ENCODE measurements at places on chromosomes 3 and 15.

- no peak overlapping the region for H3K27ac ChIP-seq
- H3K36me3 ChIP-seq = no peaks in the 10 kb centered on the region
- no peak overlapping the region for H3K4me3 ChIP-seq
- H3K27me3 ChIP-seq = no peaks in the 10 kb centered on the region
- no peak for DNase-seq
Measured at GRCh38 chr3:17154941-17155340, 270.2 kb downstream of the PLCL2 start.

DNA sequence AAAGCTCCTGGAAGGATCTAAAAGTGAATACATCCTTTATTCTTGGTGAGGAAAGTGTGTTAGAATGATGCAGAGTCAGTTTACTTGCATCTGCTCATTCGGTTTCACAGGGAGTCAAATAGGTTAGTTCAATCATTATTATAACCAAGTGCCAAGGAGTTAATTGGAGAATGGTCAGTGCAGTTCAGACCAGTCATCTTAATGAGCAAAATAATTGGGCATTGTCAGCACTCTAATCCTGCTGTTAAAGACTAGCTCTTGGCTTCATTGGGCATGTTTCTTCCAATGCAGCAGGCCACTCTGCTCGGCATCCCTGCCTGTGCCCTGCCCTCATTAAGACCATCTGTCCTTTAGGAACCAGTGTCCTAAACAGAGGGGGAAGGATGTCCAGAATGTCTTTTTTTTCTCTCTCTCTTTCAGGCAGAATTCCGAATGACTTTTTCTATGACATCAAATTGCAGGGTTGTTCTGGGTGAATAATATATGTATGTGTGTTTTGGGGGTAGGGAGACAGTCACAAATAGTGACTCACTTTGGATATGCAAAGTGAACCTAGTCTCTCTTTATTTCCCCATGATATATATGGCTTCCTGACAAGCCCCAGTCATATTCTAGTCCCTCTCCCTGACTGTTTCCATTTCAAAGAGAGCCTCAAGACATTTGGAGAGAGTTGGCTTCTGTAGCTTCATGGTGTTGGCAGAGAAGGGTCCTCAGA, 205.4 kb upstream of the TRIM42 start:
- H3K27ac ChIP-seq = no peak overlapping the region
- no peaks in the 10 kb centered on the region for H3K4me1 ChIP-seq
- H3K36me3 ChIP-seq = no peaks in the 10 kb centered on the region
- DNase-seq = no peak
- H3K4me3 ChIP-seq = no peak overlapping the region
- no peaks in the 10 kb centered on the region for H3K27me3 ChIP-seq

DNA sequence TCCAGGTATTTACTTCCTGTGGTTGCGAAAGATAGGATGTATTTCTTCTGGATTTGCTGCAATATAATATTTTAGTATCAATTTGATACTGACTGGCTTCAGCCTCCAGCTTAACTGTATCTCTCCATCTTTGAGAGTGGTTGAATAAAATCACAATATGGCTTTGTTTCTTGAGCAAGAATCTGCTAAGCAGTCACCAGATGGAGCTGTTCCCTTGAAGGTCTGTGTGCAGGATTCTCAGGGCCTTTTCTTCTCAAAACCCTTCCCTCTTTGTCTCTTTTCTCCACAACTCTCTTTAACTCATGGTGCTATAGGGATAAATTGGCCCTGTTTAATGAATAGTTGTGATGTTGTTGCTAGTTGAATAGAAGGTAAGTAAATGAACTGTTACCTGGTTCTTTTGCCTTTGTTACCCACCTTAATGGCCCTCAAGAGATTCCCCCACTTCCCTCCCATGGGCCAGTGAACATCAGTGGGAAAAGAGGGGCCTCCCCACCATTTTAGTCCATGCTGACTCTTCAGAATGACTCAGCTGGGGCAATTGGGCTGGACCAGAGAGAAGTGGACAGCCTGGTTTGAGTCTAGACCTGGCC, 34.8 kb upstream of the RAB6B start:
- DNase-seq = no peak
- H3K27ac ChIP-seq = no peak overlapping the region
- no peaks in the 10 kb centered on the region for H3K36me3 ChIP-seq
- H3K4me3 ChIP-seq = no peak overlapping the region
- H3K27me3 ChIP-seq = no peaks in the 10 kb centered on the region

- H3K4me3 ChIP-seq = no peak overlapping the region
- no peaks in the 10 kb centered on the region for H3K36me3 ChIP-seq
- H3K27me3 ChIP-seq = no peaks in the 10 kb centered on the region
- DNase-seq = no peak
- H3K27ac ChIP-seq = no peak overlapping the region
Measured at GRCh38 chr15:100114100-100114499, 227.7 kb downstream of the ADAMTS17 start.

DNA sequence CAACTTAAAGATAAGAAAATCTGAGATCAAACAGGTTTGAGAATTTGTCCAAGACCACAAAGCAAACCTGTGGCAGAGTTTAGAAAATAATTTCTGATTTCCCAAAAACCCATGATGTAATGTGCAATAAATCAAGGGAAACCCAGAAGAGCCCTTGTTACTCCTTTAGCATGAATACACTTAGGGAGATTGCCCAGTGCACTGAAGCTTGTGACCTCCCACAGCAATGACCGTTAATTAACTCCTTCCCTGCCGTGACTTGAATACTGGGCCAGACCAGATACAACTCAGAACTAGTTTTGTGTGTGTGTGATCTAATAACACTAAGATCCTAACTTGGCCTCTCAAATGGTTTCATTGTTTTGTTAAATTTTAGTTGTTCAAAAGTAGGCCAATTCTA, 2.5 kb downstream of the PRKAR2A start:
- DNase-seq = no peak
- H3K27me3 ChIP-seq = no peaks in the 10 kb centered on the region
- H3K4me3 ChIP-seq = no peak overlapping the region
- H3K36me3 ChIP-seq = no peaks in the 10 kb centered on the region
- peaks cover 28% of the 10 kb centered on the region for H3K4me1 ChIP-seq

GRCh38 chr15:78347586-78348543, 7.7 kb downstream of the CRABP1 start:
- no peak overlapping the region for H3K27ac ChIP-seq
- no peak overlapping the region for H3K4me3 ChIP-seq
- DNase-seq = no peak
- H3K27me3 ChIP-seq = no peaks in the 10 kb centered on the region

GRCh38 chr3:138898708-138899107, 48.2 kb downstream of the FOXL2 start:
- H3K4me3 ChIP-seq = no peak overlapping the region
- H3K36me3 ChIP-seq = no peaks in the 10 kb centered on the region
- H3K27ac ChIP-seq = no peak overlapping the region
- H3K4me1 ChIP-seq = no peaks in the 10 kb centered on the region

DNA sequence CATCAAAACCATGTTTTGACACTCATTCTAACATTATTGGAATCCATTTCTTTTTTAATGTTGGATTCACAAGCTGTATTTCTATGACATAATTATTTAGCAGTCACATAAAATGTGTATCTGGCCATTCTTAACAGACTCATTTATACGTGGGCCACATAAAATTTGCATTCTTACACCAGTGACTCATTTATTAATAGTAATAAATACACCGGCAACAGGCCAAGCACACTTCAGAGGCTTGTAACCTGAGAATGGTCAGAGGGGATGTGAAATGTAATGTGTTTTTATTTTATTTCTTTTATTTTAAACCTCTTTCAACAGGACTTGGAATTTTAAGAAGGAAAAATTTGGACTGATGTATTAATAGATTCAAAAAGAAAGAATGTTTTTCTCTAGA, 384.9 kb upstream of the RARB start:
- no peaks in the 10 kb centered on the region for H3K36me3 ChIP-seq
- no peaks in the 10 kb centered on the region for H3K4me1 ChIP-seq
- H3K27me3 ChIP-seq = no peaks in the 10 kb centered on the region
- no peak for DNase-seq

DNA sequence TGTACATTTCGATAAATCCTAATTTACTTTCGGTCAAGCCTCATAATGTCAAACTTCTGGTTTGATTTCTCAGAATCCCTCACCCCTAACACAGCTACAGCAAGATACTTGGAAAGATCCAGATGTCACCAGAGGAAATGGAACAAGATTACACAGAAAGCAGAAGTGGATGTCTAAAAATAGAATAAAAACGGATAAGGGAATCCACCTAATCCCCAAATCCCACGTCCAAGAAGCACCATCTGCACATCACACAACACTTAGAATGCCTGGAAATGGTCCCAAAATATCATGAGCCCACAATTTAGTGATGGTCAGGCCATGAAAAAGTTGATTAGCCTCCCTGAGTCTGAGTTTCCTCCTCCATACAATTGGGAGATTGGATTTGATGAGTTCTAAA, 61.7 kb downstream of the AGTR1 start:
- no peak for DNase-seq
- no peak overlapping the region for H3K27ac ChIP-seq
- no peaks in the 10 kb centered on the region for H3K27me3 ChIP-seq

GRCh38 chr3:124137216-124137615, 145.3 kb upstream of the ROPN1 start:
- no peak overlapping the region for H3K27ac ChIP-seq
- H3K36me3 ChIP-seq = no peaks in the 10 kb centered on the region
- H3K27me3 ChIP-seq = no peaks in the 10 kb centered on the region
- no peak for DNase-seq

DNA sequence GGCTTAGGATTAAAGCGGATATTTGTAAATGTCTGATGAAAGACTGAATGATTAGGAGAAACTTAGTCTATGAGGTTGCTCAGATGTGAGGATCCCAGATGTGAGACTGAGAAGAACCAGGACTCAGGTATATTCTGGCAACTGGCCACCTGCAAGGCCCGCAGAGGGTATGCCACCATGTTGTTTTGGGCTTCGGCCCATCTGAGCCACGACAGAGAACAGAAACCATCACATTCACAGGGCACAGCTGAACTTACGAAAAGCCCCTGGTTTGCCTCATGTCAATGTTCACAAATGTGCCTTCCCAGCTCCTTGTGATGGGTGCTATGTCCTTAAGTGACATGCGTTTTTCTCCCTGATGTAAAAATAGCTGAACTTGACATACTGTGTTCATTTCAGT, 412.5 kb upstream of the RORA start:
- DNase-seq = no peak
- no peak overlapping the region for H3K27ac ChIP-seq
- H3K27me3 ChIP-seq = peaks cover 6% of the 10 kb centered on the region
- H3K36me3 ChIP-seq = no peaks in the 10 kb centered on the region

- no peak overlapping the region for H3K4me3 ChIP-seq
- no peak overlapping the region for H3K27ac ChIP-seq
- H3K27me3 ChIP-seq = peaks cover 3% of the 10 kb centered on the region
Measured at GRCh38 chr15:80568876-80569605, 126.1 kb upstream of the ABHD17C start.

- H3K27me3 ChIP-seq = no peaks in the 10 kb centered on the region
- no peak overlapping the region for H3K27ac ChIP-seq
- no peak for DNase-seq
- H3K4me3 ChIP-seq = no peak overlapping the region
- no peaks in the 10 kb centered on the region for H3K36me3 ChIP-seq
- peaks cover 19% of the 10 kb centered on the region for H3K4me1 ChIP-seq
Measured at GRCh38 chr3:106183762-106184391, 315.1 kb upstream of the CBLB start.

DNA sequence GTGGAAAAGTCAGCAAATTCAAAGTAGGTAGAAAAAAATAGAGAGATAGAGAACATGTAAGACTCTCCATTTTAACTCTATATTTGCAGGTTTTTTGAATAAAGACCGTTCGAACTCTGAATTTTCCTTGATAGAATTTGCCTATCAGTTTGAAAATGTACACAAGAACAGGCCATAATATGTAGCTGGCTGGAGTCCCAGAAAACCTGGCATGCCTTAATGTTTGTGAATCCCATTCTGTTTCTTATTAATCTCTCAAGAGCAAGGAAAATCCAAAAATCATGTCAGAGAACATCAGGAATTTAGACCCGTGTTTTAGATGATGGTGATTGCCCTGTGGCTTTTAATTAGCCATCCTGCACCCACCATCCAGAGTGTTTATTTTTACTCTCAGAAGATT, 7.2 kb upstream of the CFAP161 start:
- no peak overlapping the region for H3K4me3 ChIP-seq
- no peak overlapping the region for H3K27ac ChIP-seq
- DNase-seq = no peak
- no peaks in the 10 kb centered on the region for H3K27me3 ChIP-seq

GRCh38 chr15:89184357-89184756, 37.0 kb downstream of the RLBP1 start:
- H3K4me3 ChIP-seq = no peak overlapping the region
- no peak overlapping the region for H3K27ac ChIP-seq
- no peak for DNase-seq
- peaks cover 23% of the 10 kb centered on the region for H3K36me3 ChIP-seq

GRCh38 chr3:9012521-9012920, 49.2 kb upstream of the RAD18 start:
- no peaks in the 10 kb centered on the region for H3K4me1 ChIP-seq
- no peak overlapping the region for H3K27ac ChIP-seq
- no peaks in the 10 kb centered on the region for H3K27me3 ChIP-seq
- DNase-seq = no peak

- no peaks in the 10 kb centered on the region for H3K36me3 ChIP-seq
- DNase-seq = no peak
- H3K4me1 ChIP-seq = no peaks in the 10 kb centered on the region
- no peak overlapping the region for H3K27ac ChIP-seq
Measured at GRCh38 chr15:75233504-75234190, 24.5 kb upstream of the GOLGA6C start.

DNA sequence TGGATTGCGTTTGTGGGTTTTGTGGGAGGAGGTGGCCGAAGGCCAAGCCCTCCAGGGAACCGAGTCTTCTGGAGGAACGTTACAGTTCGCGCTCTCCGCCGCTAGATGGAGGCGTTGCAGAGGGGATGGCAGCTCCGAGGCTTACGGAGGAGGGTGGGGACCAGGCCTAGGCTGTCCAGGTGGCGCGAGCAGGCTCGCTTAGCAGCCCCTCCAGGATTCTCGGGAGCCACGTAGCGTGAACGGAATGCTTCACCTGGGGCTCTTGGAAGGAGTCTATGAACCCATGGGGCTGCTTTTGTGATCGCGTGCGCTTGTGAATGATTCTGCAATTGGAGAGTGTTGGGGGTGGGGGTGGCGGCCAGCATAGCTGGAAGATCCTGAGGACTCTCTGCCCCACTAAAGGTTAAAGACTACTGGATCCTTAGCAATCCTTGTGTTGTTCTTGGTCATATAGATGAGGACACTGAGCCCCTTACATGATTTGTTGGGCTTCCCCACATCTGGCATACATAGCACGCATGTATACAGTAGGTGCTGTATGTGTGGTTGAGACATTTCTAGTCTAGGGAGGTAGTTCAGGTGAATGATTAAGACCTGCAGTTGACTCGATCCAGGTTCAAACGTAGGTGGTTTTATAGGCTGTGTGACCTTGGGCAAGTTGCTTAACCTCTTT, 25.7 kb downstream of the FAM3D start:
- no peaks in the 10 kb centered on the region for H3K27me3 ChIP-seq
- no peaks in the 10 kb centered on the region for H3K4me1 ChIP-seq
- H3K27ac ChIP-seq = no peak overlapping the region
- H3K36me3 ChIP-seq = no peaks in the 10 kb centered on the region

DNA sequence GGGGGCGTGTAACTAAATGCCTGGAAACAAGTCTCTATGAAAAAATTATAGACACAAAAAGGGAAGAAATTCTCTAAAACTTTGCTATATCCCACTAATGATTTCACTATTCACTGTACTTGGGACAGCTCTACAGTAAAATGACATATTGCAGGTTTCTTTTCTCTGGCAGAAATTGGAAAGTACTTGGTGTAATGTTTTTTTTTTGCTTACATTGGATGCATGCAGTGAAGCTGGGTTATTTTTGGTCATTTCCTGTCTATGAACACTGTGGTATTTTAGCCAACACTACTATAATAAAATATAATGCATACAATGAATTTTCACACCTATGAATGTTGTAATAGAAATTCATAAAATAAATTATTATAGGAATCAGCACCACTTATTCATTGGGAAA, 109.7 kb downstream of the LRRC49 start:
- H3K27me3 ChIP-seq = no peaks in the 10 kb centered on the region
- H3K36me3 ChIP-seq = no peaks in the 10 kb centered on the region
- no peak for DNase-seq
- H3K27ac ChIP-seq = no peak overlapping the region
